Activated CD4-positive, alpha-beta T cell treated with anti-CD3 and anti-CD28 coated beads, Interleukin-2, amount 50 U/mL, for 1 hour (primary cell): ENCODE measurements at places on chromosomes 16 and 17.

GRCh38 chr17:21300601-21301571, 16.4 kb downstream of the MAP2K3 start:
- DNase-seq = no peak

DNA sequence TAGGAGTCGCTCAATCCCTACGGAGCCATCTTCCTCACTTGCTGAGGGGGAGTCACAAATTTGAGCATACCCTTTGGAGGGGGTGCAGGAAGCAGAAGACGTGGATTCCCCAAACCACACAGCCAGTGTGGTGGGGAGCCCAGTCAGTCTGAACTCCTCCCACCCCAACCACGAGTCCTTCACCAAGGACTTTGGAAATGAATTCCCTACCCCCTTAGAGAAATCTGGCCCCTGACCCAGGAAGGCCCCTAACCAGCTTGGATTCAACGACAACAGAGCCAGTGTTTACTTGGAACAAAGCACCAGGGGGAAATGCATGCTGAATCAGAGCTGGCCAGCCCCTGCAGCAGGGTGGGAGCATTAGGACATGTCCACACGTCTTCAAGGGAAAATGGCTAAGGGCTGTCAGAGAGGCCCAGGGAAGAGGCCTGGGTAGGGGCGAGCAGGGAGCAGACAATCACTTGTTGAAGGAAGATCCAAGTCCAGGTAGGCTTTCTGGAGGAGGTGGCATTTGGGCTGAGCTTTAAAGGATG, 5.5 kb upstream of the TMEM92 start:
- DNase-seq = no peak

- no peak for DNase-seq
Observed at GRCh38 chr17:82929676-82930042, 89.8 kb upstream of the ZNF750 start.

- no peak for DNase-seq
Observed at GRCh38 chr17:43599835-43600234, 53.7 kb upstream of the ETV4 start.

DNA sequence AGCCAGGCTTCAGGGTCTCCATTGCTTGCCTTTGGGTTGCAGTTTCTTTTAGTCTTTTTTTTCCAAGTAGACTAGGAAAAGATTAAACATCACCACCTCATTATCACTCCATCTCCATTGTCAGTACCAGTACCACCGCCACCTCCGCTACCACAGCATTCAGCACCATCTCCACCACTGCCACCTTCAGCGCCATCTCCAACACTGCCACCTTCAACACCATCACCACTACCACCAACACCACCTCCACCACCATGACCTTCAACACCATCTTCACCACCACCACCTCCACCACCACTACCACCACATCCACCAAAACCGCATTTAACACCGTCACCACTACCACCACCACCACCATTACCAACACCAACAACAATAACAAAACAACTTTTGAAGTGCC, 141.5 kb upstream of the MPHOSPH6 start:
- no peak for DNase-seq

DNA sequence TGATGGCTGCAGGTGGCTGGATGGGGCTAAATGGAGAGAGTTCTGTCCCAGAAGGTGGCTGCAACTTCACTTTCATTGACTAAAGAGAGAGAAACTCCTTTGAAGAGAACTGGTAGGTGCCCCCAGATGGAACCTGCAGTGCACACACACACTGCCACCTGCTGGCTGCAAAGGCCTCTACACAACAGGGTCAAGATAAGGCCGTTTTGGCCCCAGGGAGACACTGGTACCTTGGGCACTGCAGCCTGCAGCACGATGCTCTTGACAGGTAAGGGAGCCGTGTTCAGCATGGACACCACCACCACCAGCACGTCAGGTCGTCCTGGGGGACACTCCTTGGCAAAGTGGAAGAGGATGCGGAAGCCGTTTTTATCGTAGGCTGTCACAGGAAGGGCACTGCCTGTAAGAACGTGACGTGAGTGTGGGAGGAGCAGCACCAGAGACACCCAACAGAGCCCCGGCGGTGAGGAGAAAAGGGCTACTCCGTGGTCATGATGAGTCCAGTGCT, 22.7 kb downstream of the GGA3 start:
- peak; percentile 63 for DNase-seq

- peak; percentile 62 for DNase-seq
Observed at GRCh38 chr17:75845058-75845711, 981 bp upstream of the UNC13D start.

DNA sequence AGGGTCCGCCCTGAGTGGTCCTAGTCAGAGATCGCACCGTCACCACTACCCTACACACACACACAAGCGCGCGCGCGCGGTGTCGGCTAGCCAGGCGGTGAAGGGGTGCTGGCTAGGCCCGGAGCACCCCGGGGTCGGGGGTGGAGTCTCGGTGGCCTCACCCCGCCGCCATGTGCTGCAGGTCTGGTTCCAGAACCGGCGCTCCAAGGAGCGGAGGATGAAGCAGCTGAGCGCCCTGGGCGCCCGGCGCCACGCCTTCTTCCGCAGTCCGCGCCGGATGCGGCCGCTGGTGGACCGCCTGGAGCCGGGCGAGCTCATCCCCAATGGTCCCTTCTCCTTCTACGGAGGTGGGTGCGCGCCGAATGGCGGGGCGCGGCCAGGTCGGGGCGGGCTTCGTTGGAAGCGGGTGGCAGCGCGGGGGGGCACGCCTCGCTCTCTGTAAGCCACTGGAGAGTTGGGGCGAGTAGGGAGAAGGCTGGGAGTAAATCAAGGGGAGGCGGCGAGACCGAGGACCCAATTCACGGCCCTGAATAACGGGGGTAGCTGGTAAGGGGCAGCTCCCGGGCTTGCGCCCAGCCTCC, 4.8 kb downstream of the LHX1 start:
- no peak for DNase-seq

DNA sequence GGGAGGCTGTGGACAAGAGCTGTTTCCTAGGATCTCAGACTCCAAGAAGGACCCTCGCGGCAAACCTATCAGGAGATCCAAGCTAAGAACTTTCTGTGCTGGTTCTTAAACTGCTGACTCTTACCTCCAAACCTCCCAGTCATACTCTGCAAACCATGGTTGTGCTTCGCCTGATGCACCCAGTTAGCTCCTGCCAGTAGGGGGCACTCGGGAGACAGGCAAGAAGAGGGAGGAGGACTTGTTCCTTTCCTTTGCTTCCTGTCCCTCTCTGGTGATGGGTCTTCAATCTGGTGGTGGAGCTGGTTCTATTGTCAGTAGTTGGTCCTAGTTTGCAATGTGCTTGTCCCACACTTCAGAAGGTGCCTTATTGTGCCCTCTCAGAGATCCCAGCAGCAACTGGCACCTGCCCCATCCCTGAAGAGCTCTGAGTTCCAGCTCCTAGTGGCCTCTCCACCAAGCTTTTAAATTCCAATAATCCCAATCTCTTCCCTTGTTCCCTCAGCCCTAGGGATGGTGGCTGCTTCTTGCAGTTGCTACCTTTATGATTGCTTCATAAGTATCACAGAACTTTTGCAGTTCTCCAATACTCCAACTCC, 113.5 kb upstream of the RPL38 start:
- peak; percentile 19 for DNase-seq

DNA sequence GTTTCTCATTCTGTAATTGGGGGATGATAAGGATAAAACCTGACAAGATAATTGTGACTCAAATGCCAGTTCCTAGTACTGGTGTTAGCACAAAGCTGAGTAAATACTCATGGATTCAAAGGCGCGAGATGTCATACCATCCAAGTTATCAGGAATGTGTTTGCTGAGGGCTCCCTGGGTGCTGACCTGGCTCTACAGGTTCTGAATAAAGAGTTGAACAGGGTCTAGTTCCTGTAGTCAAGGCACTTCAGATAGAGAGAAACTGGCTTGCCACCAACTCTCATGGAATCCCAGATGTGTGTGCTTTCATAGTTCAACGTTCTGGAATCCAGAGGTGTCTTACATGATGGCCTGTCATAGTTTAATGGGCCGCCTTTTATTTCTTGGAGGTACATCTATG, 141.6 kb downstream of the PRKCA start:
- DNase-seq = no peak

- DNase-seq = no peak
Observed at GRCh38 chr17:49104511-49105074, 28.0 kb upstream of the B4GALNT2 start.

GRCh38 chr16:54325616-54326265, 39.2 kb upstream of the IRX3 start:
- DNase-seq = no peak

- DNase-seq = no peak
Observed at GRCh38 chr17:79607940-79608623, 2.8 kb downstream of the RBFOX3 start.

- DNase-seq = no peak
Observed at GRCh38 chr16:50910736-50911100, 168.8 kb downstream of the CYLD start.

DNA sequence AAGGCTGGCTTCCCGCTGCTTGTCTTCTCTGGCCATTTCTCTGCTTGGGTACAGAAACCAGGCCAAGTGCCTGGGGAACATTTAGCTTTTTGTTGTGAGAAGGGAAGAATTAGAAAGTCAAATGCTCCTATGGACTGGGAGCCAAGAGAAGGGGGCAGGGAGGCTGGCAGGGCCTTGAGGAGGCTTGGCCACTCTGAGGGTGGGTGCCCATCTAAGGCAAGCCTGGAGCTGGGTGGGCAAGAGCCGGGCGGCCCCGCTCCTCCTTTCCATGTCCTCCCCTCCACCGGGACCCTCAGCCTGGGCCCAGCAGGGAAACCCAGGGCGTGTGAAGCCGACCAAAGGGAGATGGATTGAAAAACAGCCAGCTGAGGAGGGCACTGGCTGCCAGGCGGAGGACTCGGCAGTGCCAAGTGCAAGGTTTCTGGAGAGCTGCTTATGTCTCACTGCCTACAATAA, 69.4 kb downstream of the NTN1 start:
- DNase-seq = no peak

DNA sequence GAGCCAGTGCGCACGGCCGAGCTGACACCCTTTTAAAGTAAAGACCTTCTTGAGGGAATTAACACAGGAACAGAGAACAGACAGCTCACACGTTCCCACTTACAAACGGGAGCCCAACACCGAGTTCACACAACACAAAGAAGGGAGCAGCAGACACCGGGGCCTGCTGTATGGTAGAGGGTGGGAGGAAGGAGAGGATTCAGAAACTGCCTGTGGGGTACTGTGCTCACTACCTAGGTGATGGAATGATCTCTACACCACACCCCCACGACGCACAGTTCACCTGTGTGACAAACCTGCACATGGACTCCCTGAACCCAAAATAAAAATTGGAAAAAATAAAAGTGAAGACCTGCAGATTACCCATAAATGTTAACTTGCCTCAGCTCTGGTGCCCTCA, 32.5 kb downstream of the TMC6 start:
- no peak for DNase-seq

DNA sequence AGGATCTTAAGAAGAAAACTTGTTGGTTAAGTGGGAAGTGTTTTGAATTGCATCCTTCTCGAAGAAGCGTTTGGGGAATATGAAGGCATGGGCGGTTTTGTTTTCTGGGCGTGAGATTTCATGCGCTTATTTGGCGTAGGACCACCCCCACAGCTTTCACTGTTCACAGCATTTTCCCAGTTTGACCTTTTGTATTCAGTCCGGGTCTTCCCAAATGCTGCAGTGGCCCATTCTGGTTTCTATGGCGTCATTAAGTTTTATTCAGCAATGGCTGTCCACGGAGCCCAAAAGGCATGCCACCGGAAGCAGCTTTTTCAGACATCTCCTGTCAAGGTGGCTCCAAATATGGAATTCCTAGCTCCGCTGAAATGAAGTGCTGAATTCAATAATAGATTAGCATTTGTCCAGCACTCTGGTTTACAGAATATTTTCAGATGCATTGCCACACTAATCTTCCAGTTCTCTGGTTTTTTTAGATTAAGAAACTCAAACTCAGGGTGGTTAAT, 90.6 kb upstream of the FBXO47 start:
- no peak for DNase-seq

DNA sequence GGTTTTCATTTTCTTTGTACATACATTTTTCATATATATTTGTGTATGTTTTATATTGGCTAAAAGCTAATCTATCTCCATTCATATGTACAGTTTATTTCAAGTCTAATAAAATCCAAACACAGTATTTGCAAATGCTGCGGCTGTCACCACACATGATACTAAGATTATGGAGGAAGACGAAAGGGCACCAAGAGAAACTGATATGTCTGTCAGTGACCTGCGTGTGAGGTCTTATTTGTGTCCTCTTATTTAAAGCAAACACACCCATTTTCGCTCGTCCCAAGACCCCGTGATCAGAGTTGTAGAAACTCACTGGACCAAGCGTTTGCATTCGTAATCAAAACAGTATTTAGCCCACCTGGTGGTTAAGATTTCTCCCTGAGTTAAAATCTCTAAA, 8.2 kb downstream of the MLYCD start:
- no peak for DNase-seq

DNA sequence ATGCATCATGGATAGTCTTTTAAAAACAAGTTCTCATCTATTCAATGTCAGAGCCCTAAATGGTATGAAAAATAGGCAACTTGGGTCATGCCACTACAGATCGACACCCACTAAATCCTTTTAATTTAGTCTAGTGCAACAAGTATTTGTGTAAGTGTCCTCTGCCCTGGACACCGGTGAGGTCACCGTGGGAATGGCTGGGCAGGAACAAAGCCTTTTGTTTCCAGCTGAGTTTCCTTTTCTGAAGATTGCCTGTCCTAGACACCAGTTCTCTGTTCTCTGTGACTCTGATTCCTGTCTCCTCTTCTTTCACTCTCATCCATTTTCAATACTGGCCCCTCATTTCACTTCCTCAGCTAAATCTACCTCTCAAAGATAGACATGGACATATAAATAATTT, 446.5 kb downstream of the MAF start:
- no peak for DNase-seq

DNA sequence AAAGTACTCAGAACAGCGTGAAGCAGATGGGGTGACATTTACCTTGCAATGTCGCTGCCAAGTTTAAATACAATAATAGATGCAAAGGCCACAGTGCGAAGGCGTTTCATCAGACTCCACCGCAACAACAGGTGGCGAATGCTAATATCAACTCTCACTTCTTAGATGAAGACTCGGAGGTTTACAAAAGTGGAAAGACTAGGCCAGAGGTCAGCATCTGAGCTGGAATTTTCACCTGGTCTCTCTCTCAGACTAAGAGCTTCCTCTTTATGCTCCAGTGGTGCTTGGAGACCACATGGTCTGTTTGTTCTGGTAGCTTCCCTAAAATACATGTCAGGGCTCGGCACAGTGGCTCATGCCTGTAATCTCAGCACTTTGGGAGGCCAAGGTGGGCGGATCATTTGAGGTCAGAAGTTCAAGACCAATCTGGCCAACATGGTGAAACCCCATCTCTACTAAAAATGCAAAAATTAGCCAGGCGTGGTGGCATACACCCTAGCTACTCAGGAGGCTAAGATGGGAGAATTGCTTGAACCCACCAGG, 169.1 kb downstream of the XYLT1 start:
- DNase-seq = no peak

GRCh38 chr16:74769586-74770190, 4.9 kb downstream of the FA2H start:
- no peak for DNase-seq

GRCh38 chr17:33602981-33603380, 309.9 kb upstream of the ASIC2 start:
- no peak for DNase-seq
